ENCODE measurements at places on chromosomes 16 and 17.

DNA sequence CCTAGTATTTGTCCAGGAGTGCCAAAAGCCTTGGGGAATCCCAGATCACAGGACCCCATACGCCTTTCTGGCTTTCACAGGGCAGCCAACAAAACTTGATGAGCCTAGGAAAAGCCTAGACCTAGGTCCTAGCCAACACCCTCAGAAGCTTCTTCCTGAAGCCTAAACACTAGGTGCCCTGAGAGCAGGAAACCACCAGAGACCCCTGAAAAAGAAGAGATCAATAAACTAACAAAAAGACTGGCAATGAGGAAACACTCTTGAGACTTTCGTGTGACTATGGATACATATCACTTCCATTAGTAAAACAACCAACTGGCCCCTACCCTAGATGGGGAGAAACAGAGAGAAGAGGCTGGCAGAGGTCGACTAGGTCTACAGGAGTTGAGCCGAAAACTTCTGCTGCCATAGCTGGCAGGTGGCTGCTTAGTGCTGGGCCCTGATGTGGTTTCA, 1.2 kb downstream of the ORMDL3 start:
- no peak for DNase-seq

- no peak for DNase-seq
Measured at GRCh38 chr17:32484041-32484461, 2.7 kb upstream of the CDK5R1 start.

DNA sequence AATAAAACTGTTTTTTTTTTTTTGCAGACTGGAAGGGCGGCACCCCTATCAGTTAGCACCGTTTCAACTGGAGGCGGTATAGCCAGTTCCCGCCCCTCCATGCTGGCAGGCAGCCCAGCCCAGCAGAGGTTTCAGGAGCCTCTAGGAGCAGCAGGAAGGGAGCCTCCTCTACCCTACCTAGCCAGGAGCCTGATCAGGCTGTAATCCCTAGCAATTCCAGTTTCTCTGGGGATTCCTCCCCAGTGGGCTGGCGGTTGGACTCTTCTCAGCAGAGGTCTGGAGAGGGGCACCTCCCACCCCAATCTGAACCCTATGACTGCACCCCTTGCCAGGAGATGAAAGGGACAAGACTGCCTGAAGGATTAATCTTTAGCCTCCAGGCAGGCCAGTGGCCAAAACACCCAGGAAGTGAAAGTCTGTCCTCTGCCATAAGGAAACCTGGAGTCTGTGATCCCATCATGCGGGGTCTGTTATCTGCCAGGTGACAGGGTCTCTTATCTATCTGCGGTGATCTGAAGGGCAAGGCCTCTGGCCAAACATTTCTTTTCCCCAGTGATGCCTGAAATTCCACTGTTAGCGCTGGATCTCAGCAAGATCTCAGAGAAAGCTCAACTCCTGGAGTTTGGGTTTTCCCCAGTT, 4.9 kb upstream of the CDH1 start:
- DNase-seq, result peak; percentile 76

GRCh38 chr16:59295993-59296736, 562.0 kb upstream of the GOT2 start:
- DNase-seq, result no peak

DNA sequence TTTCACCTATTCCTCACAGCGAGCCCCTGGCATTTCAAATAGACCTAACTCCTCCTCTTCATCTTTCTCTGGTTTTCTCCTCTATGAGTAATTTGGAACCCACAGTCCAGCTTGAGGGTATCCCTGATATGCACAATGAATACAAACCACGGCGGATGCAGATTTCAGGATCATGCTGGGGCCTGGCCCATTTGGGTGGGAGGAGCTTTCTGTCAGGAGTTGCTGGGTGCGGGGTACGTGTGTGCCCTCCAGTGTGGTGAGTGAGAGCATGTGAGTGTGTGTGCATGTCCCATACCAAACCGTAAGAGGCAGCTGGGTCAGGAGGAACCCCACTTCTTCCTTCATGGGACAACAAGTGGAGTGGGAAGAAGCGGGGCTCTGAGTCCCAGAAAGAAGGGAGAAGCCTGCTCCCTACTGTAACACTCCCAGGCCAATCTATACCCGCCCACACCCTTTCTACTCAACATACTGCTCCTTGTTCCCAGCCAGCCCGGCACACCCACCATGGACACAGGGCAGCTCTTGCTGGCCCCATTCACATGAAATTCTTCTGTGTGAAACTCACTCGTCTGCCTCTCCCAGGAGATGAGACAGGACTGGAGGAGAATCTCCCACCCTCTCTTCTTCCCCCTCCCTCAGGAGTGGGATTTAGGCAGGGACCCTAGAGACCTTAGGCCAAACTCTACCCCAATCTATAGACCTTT, 18.4 kb downstream of the CNTNAP1 start:
- no peak for DNase-seq

DNA sequence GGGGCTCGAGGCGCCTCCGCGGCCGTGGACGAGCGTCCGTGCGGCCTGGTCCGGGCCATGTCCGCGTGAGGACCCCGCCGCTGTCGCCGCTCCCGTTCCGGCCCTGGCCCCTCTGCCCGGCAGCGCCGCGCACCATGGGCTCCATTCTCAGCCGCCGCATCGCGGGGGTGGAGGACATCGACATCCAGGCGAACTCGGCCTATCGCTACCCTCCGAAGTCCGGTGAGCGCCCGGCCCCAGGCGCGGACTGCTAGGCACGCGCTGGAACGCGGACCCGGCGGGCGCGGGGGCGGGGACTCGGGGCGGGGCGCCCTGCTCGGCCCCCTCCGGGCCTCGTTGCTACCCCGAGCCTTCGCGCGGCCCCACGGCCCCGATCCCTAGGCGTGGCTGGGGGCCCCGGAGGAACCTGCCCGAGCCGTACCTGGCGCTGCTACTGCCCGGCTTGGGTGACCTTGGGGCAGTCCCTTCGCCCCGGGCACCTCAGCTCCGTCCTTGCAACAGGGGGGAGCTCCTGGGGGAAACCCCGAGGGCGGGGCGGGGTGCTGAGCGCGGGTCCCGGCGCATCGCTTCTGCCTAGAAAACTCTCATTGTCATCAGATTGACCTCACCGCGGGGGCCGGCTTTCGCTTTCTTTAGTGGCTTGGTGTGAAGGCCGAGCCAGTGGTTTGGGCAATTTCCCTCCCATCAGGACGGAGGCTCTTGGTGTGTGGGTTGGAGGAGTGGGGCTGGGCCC, 367 bp downstream of the MGRN1 start:
- DNase-seq, result no peak

All from NCI-H2171 (cell line).